ENCODE measurements at places on chromosomes 3 and 15.

DNA sequence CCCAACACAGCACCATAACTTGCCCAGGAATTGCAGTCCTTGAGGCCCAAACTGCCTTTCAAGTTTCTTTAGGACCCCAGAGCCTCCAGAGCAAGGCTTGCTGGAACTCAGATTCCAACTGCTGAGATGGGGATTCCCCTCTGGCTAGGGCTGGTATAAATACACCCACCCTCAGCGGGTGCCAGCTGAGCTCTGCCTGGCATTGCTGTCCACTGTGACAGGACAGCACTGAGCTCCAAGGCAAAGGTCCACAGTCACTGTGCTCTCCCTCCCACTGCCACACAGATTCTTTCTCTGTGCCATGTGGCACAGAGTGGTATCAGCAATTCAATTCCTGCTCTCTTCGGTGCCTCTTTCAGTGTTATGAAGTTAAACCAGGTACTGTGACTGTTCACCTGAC lies 304.2 kb upstream of the LMCD1 start:
- DNase-seq, result no peak

DNA sequence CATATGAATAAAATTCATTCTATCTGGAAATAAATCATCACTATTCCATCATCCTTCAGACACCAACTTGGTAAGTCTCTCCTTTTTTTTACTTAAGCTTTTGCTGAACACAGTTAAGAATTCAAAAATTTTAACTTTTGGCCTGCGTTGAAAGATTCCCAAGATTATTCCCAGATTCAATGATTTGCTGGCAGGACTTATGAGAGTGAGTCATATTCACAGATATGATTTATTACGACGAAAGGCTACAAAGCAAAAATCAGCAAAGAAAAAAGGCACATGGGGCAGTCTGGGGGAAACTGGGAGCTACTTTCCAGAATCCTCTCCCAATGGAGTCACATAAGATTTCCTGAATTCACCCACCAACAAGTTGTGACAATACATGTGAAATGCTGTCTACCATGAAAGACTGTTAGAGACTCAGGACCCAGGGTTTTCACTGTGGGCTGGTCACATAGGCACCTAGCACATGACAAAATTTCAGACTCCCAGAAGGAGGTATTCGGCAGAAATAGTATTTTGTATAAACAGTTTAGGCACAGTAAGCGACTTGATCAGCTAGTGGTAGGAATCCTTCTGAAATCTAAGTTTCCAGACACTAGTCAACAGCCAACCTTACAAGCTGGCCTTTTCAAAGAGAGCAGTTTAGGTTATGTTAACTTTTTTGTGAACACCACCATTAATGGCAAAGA lies 82.1 kb downstream of the DLG1 start:
- no peak for DNase-seq

DNA sequence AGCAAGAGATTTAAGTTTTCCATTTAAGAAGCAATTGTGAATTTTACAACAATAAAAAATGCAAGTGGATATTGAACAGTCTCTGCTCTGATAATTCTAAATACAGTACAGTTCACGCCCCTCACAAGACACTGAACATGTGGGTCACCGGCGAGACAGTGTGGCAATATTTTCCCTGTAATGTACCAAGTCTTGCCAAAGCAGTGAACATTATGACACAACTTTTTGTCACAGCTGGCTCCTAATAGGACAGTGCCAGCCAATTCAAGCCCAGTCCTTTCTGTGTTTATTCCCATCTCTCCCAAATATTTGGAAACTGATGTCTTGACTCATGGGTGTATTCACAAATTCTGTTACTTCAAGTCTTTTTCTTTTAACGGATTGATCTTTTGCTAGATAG lies 62.3 kb downstream of the PPARG start:
- DNase-seq, result no peak

DNA sequence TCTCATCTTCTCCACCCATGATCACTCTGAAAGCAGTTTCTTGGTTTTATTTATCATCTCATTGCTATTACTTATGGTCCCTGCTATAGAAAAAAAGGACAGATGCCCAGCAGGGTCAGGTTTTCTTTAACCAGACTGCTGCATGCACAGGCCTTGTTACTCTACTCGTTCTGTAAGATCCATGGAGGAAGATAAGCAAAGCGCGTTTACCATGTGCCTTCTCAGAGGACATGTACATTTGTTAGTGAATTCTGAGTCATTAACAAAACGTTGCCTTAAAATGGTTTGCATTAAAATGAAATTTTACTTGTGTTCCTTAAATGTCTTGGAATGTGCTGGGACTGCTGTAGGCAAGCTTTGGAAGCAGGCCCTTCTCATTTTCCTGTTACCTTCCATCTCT lies 657.3 kb upstream of the KCNMB2 start:
- no peak for DNase-seq

DNA sequence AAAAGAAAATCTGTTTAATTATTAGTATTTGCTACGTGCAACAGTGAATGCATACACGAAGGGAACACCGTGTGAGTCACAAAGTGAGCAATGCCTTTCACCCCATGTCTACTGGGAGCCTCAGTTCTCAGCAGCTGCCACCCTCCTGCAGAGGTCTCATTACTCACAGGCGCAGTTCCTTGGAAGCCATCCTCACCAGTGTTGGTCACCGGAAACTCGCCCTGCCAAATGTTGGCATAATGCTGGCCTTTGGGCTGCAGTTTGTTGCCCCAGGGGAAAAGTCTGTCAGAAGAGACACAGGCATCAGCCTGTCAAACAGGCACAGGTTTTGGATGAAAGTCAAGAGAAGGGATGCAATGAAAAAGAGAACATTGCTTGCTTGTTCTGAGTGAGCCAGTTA lies 50.1 kb downstream of the SUMF1 start:
- DNase-seq, result peak; percentile 85

DNA sequence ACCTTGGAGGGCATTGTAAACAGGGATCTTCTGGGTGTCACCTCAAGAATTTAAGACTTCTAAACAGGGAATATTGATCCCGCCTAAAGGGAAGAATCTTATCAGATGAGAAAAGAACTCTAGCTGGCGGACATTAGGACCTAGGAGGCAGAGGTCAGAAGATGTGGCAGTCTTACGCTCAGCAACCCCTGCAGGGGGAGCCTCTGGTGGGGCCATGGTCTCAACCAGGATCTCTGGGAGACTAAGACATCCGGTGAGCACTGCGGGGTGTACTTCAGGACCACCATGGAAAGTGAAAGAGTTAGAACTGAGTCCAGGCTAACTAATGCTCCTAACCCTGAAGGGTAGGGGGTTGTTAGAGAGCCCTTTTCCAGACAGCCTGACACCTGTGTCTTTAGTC lies 295.2 kb downstream of the VGLL3 start:
- no peak for DNase-seq

- DNase-seq, result no peak
Observed at GRCh38 chr3:125109536-125109925, 53.7 kb upstream of the HEG1 start.

- DNase-seq, result no peak
Observed at GRCh38 chr3:193771653-193772421, 178.8 kb downstream of the OPA1 start.

- no peak for DNase-seq
Observed at GRCh38 chr3:73765878-73766545, 141.3 kb upstream of the PDZRN3 start.

- no peak for DNase-seq
Observed at GRCh38 chr3:49533786-49534519, 20.3 kb upstream of the BSN start.

GRCh38 chr15:65868546-65869125 lies 655 bp upstream of the RAB11A start:
- peak; percentile 26 for DNase-seq

DNA sequence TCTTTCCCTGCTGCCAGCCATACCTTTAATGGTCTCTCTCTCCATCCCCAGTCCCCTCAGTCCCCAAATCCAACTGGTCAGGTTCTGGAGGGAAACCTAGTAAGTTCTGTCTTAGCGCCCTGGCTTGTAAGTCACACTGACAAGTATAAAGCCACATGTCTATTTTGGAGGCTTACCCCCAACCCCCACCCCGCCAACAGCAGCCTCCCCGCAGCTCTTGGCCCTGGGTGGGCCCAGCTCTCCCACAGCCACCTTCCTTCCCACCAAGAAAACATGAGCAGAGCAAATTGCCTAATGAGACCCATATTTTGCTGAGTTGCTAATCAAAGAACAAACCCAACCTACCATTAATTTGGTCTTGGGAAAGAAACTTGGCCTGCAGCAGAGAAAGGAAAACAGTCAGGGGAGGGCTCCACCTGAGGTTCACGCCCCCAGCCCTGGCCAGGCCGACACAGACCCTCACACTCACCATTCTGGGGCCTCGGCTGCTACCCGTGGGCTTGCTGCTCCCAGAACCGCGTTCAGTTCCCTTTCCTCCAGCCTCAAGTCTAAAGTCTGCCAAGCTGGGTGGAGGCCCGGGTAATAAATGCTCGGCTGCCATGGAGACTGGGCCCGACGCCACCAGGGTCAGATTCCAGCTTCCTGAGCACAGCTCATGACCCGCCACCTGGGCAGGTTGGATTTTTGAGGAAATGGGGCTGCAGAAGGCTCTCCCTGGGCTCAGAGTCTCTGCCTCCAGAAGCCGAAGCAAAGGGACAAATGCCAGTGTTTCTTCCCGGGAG lies at the start of gene CALML4:
Gene CALML4, minus strand, starts transcription at position 557 of the 782 bp plus-strand sequence. Its CDS starts 85 bp downstream, at position 472.
- DNase-seq, result no peak

GRCh38 chr3:150252462-150252861 lies 155.6 kb upstream of the TSC22D2 start:
- no peak for DNase-seq

DNA sequence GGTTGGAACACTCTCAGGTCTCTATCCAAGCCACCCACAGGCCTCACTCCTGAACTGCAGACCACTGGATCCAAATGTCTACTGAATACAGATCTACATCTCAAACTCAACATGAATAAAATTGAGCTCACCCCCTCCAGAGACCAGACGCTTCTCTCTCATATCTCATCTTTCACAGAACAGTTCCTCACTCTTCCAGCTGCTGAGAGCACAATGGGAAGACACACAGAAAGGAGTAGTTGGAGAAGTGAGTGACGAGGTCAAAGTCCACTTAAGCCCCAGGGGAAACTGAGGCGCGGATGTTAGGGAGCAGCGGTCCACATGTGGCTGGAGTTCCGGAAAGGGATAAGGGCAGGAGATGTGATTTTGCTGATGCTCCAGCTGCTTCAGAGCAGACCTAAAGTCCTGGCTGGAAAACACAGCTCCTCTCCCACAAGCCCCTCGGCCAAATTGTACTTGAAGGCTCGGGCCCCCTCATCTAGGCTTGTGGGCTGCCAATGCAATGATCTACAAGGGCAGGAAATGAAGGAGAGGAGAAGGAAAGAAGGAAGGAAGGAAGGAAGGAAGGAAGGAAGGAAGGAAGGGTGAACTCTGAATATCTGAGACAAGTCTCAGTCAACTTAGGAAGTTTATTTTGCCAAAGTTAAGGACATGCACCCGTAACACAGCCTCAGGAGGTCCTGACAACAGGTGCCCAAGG lies 211.2 kb upstream of the TLE3 start:
- DNase-seq, result peak; percentile 78

DNA sequence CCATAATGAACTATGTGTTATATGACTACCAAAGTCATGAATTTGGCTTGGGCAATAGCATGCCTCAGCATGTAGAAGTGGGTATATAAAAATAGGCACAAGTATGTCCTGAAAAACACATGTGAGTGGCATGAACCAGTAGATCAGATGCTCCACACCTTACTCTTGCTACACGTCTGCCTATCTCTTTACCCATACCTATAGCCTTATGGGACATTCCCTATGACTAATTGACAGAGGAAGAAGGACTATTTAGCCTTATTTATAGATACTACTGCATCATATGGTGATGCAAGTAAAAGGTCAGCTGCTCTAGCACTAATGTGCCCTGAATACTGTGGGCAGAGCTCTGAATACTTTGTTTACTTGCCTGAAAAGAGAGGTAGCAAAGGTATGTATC lies 81.0 kb upstream of the ZPLD1 start:
- no peak for DNase-seq

DNA sequence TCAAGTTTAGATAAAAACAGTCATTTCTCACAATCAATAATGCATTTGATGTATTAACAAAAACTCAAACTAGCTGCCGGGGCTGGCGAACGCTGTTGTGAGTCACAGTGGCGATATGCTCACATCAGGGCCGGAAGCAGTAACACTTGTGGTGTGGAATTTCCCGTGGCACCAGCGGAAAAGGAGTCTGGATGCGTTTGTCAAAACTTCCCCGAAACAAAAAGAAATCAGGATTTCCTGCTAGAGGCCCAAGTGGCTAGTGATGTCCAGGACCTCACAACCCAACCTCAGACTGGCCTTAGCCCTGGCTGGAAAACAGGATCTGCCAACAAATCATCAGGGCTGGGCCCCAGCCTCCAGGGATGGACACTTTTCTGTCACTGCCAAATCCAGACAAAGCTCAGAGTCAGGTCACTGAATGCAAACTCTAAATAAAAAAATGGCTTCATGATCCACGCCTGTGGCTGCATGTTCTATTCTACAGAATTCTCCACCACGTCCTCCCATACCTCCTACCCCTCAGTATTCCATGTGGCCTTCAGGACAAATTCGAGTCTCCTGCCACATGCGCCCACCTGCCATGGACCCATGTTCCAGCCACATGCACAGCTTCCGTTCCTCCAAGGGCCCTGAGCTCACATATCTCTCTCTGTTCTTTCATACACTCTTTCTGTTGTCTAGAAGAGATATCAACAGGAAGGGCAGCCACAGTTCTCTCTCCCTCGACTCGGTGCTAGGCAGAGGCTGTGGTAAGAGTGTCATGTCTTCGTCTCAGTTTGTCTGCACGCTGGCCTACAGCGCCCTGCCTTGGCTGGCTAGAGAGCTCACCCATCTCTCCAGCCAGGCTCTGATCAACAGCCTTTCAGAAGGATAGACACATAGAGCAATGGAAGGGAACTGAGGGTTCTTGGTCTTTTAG lies 35.4 kb downstream of the EHD4 start:
- DNase-seq, result no peak

DNA sequence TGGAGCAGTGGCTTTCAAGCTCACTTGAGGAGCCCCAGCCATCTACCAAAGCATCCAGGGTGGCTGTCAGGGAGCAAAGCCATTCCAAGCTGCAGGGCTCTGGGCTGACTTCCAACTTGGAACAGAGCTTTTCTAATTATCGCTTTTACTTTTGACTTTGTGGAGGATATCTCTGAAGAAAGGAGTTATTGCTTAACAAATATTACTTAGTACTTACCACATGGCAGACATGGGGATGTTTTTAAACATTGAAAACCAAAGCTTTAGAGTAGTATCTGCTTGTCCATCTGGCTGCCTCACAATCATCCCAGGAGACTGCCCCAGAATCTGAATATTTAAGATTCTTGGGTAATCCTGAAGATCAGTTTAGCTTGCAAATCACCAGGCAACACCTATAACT lies 8.9 kb downstream of the TAGLN3 start:
- DNase-seq, result peak; percentile 55

- DNase-seq, result no peak
Observed at GRCh38 chr3:115930922-115931321, 307.6 kb downstream of the GAP43 start.
